ENCODE measurements at places on chromosomes 2 and 18.

DNA sequence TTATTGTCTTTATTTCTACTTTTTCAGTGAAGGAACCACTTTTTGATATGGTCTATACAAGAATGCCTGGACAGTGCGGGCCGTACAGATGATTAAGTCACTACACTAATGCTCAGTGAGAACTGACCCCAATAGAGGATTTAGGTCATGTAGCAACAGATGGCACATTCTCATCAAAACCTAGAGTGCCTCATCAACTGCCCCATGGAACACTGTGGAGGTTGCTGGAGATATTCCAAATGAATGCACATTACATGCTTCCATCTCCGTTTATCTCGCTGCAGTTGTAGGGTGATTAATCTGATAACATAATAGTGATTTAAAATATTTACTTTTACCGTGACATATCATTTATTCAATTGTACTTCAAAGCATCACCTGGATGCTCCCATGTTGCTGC lies 41.8 kb upstream of the COPS8 start:
- DNase-seq = no peak

DNA sequence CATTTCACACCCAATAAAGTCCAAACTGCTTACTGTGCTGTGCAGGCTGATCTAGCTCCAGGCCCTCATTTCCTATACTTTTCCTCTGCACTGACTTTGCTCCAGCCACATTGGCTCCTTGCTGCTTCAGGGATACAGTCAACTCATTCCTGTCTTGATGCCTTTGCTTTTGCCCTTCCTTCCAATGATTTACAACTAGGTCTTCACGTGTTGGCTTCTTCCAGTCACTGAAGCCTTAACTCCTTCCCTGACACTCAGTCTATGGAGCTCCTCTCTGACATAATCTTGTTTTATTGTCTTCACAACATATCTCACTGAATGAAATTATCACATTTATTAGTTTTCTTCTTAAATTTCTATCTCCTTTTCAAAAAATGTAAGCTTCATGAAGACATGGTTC lies 16.9 kb upstream of the C18orf32 start:
- DNase-seq = no peak

DNA sequence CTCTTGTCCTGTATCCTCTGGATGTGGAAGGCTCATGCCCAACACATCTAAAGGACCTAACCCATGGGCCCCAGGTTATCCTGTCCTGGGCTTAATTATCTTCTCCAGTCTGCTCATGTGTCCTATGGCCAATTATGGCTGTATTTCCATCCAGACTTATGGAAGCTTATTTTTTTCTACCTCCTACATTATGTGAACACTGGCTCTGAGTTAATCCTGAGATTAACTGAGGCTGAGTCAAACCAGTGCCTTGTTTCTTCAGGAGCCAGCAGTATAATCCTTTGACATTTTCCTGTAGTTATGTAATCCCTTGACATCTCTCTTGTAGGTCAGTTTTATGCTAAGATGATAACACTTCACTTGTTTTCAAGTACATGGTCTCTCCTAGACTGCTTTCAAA lies 213.6 kb downstream of the PMAIP1 start:
- no peak for DNase-seq

GRCh38 chr18:4511166-4511565 lies 56.1 kb upstream of the DLGAP1 start:
- no peak for DNase-seq

DNA sequence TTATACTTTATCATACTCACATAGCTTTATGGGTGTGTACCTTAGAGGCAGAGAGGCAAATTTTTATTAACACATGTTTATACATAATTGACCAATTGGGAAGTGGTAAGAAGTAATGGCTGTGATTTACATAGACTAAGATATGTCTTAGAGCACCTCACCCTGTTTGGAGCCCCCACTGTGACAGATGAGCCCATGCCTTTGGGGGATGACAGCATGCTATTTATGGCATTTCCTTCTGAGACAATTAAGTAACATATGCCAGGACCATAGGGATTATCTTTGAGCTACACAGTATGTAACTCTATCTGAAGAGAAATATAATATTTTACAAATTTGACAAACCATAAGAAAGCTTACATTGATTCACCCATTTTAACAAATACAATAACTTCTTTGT lies 1655.3 kb upstream of the ACVR2A start:
- DNase-seq = no peak

DNA sequence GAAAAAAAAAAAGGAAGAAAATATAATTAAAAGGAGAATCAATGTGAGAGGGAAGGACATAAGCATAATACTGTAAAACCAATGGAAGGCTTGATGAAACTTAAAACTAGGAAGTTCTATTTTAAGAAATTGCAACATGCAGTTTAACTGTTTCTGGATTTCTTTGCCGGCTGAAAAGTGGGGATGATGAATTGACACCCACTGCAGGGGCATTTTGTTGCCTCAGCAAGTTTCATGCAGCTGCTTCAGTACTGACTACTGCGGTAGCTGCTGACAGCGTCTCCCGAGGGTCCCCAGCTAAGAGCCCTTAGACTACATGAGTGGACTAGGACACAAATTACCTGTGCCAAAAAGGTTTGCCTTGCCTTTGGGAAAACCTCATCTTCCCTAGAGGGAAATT lies 69.2 kb downstream of the B3GNT2 start:
- DNase-seq = no peak

DNA sequence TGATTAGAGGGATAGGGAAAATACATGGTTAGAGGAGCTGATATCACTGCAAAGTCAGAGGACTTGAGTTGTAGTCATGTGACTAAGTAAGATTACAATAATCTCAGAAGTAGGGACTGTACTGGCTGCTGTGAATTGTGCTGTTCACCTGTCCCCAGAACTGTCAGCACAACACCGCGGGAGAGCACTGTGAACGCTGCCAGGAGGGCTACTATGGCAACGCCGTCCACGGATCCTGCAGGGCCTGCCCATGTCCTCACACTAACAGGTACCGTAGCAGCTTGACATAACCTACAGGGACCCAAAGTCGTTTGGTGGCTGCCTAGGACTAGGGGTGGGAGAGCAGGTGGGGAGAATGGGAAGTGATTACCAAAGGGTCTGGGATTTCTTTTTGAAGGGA lies 132.8 kb upstream of the TTC39C start:
- no peak for DNase-seq

GRCh38 chr18:79567481-79568147 lies 112.0 kb upstream of the CTDP1 start:
- DNase-seq = peak; percentile 95

DNA sequence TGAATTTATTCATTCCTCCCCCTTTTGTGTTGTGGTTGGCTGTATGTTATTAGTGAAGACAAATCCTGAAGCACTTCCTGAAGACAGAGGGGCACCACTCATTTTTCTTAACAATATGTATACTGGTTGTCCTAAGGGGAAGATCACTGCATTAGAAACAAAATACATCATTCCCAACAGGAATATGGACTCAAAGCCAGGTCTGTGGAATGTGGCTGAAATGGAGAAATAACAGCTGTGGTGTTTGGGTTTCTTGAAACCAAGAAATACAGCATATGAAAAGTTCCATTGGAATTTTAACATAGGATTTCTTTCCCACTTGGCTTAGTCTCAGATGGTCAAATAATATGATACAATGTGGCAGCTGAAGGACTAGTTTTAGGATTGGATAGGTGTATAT lies 267.6 kb downstream of the KCNE4 start:
- DNase-seq = no peak

DNA sequence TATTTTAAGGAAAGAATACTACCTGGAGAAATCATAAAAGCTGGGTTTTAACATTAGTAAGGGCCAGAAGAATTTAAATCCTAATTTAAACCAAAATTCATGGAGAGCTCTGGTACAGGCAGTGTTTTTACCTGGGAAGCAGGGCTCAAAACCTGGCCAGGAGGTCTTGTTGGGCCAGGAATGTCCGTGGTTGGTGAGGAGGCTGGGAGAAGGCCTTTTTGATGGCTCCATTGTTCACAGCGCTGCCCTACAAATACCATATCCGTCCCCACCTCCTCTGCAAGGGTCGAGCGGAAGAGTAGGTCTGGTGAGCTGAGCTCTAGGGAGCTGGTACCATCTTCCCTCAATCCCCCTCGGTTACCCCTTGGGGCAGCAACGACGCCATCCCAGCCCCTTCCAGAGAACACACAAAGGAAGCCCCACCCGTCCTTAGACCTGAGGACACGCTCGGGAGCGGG lies 10.9 kb upstream of the HOXD1 start:
- DNase-seq = no peak
